ENCODE measurements at places on chromosomes 4 and X. TPM values are rescaled to one million over a fixed set of nuclear protein-coding genes. Genes with fewer than 3 reads are reported as not detected.

MAGEA12 gene
- not detected for total RNA-seq

DNA sequence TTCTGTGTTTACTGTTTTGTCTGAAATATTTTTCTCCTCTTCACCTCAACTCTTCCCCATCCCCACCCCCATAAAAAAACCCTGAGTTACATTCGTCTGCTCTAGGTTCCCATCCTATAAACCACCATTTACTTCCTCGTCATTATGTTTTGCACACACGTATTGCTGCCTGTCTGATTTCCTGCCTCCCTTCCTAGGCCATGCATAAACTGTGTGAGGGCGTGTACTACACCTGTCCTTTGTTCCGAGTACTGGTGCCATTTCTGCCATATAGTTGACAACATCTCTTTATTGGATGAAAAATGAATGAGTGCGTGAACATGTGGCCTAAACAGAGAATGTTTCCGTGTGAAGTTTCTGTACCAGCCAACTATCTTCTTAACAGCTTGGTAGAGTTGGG lies 258.5 kb upstream of the FAT1 start:
- DNase-seq: no peak

GRCh38 chr4:183323295-183323694 lies 1.1 kb upstream of the CLDN24 start:
- no peak for DNase-seq

GRCh38 chr4:144894573-144894972 lies 203.4 kb downstream of the ANAPC10 start:
- DNase-seq: no peak
